ENCODE measurements at places on chromosomes 16 and 17. TPM values are rescaled to one million over a fixed set of nuclear protein-coding genes. Genes with fewer than 3 reads are reported as not detected.

Gene ARL5C
- not detected for total RNA-seq

Gene DRC3
- total RNA-seq, result not detected

Gene SPG7
- total RNA-seq, result 167 TPM

Gene DDX52
- total RNA-seq, result 27.4 TPM

Gene DCXR
- total RNA-seq, result 119 TPM

Gene HASPIN
- total RNA-seq, result 0.22 TPM

Gene NLRC3
- 51.5 TPM for total RNA-seq

DNA sequence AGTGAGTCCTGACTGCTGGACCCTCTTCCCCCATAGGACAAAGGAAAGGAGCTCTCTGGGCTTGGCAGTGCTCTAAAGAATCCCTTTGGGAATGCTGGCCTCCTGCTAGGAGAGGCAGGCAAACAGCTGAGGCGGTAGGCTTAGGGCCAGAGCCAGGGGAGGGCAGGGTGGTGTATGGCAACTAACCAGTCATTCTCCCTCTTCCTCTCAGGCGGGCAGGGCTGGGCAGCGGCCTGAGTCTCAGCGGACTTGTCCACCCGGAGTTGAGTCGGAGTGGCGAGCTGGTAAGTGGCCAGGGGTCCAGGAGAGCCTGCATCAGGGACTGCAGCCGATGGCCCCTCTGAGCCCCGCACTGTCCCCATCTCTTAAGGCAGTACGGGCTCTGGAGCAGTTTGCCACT lies 4.4 kb downstream of the ACADVL start:
- DNase-seq, result no peak

- no peak for DNase-seq
Observed at GRCh38 chr17:74732042-74732867, 4.8 kb upstream of the RAB37 start.

GRCh38 chr17:41486809-41487530 lies 2.7 kb downstream of the KRT36 start:
- peak; percentile 5 for DNase-seq

DNA sequence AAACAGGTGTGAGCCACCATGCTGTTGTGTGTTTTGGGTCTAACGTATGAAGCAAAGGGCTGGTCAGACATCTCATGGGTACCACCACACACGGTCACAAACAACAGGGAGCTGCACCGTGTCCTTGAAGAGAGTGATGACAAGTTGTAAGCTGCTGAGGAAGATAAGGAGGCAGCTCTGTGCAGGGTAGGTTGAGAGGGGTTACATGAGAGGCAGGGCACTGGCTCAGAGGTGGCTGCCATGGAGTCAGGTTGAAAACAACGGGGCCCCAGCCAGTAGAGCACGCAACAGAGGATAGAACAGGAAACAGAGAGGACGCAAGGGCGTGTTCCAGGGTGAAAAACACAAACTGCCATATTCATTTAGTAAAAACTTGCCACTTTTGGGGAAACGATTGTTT lies 52.2 kb downstream of the TRARG1 start:
- DNase-seq, result no peak

DNA sequence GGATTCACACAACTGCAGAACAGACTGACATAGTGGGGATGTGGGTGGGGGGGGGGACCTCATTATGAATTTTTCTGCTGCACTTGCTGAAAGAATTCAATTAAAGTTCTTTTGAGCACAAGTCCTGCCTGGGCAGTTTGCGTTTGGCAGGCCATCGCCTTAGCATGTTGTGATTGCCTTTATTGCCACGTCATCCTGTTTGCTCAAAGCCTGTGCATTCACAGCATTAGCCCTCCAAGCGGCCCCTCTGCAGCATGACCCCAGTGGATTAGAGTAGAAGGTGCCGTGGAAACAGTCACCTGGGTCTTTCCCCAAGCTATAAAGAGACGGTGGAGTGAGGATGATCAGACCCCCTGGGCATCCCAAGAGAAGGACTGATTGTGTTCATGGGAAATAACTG lies 17.2 kb downstream of the MSI2 start:
- DNase-seq, result no peak

DNA sequence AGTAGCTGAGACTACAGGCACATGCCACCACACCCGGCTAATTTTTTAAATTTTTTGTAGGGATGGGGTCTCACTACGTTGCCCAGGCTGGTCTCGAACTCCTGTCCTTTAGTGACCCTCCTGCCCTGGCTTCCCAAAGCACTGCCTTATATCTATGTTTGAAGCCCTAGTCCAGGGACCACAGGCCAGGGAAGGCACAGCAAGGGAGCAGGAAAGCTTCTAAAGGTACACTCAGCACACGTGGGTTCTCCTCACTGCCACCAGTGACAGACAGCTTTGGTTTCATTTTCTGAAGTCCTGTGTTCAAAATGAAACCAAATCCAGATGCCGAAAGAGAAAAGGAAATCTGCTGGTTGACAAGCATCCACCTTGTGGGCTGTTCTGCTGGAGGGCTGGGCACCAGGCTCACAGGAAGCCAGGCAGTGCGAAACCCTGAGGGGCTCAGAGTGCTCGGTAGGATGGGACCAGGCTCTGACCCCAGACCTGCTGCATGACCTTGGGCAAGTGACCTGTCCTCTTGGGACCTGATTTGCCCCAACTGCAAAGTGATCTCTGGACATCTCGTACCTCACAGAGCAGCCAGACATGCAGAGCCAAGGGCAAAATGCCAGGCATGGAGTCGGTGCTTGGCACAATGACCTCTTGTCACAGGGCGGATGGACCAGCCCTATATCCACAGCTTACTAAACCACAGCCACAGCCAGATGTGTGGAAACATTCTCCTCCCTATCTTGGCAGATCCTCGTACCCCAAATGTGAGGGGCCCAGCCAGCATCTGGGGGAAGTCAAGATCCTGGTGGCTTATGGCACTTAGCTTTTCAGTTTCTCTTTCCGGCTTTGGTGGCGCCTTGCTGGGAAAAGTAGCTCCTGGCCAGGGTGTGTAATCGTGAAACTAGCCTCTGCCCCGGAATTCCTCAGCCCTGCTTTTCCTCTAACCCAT lies 2.8 kb upstream of the SOCS1 start:
- no peak for DNase-seq

DNA sequence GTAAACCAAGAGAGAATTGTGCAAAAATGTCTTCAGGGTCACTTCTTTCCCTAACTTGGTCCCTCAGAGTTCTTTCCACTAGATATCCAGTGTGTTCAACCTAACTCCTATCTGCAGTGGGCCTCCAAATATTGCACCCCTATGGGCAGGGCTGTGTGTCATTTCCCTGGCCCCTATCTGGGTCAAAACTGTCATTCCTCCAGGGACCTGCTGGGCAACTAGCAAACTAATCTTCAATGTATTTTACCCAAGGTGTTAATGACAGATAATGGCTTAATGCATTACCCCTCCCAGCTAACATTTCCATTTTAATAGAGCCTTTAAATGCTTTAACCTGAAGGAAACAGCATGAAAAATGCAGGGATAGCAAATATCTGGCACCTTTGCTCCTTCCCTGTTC lies 25.8 kb upstream of the SKAP1 start:
- no peak for DNase-seq

- no peak for DNase-seq
Observed at GRCh38 chr16:69711115-69711740, 15.1 kb downstream of the NQO1 start.

DNA sequence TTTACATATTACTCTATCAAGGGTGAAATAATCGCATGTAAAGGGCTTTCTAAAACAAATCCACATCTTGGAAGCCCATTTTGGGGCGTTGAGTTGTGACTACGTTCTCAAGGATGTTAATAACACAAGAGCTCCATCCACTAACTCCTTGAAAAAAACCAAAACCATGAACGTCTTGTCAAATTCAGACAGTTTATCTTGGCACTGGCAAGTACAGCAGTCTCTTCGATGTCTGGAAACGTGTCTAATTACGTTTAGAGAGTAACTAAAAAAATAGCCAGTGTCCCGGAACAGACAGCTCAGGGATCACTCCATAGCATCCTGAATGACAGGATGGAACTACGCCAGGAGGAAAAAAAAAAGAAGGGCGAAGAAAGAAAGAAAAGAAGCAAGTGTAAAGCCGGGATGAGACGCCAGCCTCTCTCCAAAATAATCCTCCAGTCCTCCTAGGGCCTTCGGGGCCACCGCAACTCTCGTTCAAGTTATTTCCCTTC lies 954 bp downstream of the MYO1D start:
- DNase-seq, result no peak

- peak; percentile 5 for DNase-seq
Observed at GRCh38 chr16:4847774-4848587, 700 bp downstream of the UBN1 start.

DNA sequence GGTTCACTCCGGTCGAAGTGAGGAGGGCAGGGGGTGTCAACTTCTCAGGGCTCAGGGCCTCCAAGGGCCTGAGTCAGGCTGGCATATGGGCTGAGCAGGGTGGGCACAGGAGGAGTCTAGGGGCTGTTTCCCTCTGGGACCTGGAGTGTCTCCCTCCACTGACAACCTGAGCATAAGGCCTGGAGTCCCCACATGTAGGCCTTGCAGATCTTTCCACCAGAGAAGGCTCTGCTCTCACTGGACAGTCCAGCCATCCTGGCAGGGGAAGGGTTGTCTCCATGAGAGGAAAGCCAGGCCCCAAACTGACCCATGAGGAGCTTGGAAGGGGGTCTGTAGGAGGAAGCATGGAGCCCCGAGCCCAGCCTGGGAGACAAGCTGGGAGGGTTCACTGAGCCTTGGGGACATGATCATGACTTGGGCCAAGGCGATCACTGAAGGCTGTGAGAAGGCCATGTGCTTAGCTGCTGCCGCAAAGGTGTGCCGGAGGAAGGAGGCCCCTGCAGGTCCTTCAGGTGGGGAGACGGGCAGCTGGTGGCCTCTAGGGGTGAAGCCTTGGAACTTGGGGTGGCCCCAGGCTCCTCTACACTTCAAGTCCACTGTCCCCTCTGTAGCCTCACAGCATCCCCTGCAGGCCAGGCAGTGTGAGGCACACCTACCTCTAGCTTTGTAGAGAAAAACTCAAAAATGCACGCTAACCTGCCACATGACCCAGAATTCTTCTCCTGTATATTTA lies 9.9 kb downstream of the CMTM2 start:
- DNase-seq, result peak; percentile 61

GRCh38 chr17:64504769-64505339 lies 1.2 kb downstream of the DDX5 start:
- DNase-seq, result no peak

GRCh38 chr17:39794249-39794970 lies 56.7 kb downstream of the GRB7 start:
- peak; percentile 62 for DNase-seq

DNA sequence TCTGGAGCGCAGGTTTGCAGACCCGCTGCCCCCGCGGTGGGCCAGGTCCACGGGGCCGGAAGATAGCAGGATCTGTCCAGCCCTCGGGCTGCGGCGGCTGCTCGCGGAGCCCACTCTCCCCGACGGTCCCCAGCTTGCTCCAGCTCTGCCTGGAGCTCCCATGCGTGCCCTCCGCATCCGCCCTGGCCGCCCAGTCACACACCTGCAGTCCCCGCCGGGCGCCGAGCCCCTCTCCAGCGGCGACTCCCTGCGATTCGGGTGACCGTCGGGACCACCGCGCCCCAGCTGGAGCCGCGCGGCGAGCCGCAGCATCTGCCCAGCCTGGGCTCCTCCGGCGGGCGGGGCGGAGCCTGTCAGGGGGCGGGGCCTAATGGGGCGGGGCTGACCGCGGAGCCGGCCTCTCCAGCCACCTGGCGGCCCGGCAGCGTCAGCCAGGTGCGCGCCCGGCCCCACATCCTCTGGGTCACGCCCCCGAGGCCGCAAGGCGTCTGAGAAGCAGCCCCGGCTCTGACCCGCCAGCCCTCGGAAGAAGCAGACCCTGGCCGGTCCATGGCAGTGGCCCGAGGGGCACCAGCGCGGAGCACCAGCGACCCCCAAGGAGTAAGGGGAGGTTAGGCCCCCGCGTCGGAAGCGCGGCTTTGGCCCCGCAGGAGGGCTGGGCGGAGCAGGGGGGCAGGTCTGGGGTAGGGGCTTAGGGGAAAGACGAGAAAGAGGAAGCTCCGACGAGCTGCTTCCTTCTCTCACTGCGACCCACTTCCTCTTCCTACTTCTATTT lies at the start of gene PIK3R5:
PIK3R5 (minus strand) TSS at position 314 of the 775 bp plus-strand sequence. CDS start 54,213 bp downstream, outside the sequence.
- DNase-seq, result peak; percentile 90

- DNase-seq, result no peak
Observed at GRCh38 chr16:58692450-58692849, 7.9 kb upstream of the SLC38A7 start.

- DNase-seq, result no peak
Observed at GRCh38 chr17:75241996-75242460, 19.4 kb downstream of the GGA3 start.

DNA sequence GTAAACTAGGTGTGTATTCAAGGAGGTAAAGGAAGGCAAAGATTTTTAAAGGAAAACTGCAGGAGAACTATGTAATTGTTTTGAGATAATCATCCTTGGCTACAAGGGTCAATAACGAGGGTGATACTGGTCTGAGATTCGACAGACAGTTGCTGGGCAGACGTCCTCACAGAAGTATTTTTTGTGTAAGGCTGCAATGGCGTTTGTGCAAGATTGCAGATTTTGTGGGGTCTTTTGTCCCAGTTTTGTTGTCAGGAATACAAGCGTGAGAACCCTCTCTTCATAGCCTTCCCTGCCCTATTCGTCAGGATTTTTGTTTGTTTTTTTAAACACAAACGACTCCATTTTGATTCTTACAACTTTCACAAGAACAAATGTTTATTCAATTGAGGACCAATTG lies 57.5 kb downstream of the GPR139 start:
- DNase-seq, result no peak

DNA sequence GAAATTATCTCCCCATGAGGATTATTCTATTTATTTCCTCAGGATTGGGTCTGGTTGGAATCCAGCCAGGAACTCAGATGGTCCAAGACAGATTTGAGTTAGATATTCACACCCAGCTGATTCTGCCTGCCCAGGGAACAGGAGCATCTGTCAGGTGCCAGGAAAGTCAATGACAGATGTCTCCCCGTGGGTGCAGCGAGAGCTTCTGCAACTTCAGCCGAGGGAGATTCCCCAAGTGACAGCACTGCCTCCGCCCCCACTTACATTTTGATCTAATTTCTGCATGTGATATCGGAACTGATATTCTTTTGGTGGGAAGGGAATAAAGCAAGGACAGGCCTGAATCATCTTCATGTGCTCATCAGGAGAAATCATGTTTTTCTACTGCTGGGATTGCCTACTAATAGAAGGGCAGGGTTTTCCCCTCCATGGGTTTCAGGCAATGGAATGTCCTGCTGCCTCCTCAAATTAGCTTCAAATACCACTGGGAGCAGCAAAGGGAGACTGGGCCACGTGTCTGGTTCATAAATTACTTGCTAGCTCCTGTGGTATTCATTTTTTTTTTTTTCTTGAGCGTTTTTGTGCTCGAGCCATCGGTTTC lies 15.7 kb upstream of the DHX8 start:
- no peak for DNase-seq

All from CD4-positive, alpha-beta T cell (primary cell).